Stimulated activated CD4-positive, alpha-beta T cell treated with anti-CD3 and anti-CD28 coated beads, Interleukin-15, amount 100 ng/mL, for 48 hours (primary cell): ENCODE measurements at places on chromosomes 12 and 14.

GRCh38 chr14:95683793-95684192 is 2.4 kb upstream of the TCL1B start:
- no peak for DNase-seq

DNA sequence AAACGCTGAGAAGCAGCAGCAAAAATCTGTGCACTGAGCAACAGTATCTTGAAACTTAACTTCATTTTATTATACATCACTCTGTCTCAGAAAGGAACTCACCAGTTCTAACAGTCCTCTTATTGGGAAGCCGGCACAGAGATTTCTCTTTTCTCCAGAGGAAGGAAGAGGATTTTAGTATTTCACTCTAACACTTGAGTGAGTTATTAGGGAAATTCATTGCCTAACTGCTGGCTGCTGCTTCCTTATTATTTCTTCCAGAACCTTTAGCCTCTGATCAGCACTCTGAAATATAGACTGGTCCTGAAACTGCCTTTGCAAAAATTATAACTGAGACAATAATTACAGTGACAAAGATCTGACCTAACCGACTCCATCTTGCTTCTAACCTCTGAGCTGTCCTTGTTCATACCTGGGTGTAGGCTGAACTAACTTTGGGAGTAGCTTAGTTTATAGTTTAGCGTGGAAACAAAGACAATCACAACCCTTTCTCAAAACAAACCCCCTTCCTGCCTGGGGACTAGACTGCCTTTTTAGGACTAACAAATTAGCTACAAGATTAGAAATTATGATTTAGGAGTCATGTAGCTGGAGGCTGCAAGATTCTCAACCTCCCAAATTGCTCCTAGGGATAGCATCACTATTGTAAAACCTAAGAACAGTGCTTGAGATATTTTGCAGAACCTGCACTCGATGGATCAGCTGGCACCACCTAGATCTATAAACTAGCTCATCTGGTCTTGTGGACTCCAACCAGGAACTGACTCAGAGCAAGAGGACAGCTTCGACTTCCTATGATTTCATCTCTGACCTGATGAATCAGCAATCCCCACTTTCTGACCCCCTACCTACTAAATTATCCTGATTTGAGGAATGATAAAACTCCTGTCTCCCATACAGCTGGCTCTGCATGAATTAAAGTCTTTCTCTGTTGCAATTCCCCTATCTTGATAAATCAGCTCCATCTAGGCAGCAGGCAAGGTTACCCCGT is 117.5 kb downstream of the DYRK2 start:
- DNase-seq, result no peak

DNA sequence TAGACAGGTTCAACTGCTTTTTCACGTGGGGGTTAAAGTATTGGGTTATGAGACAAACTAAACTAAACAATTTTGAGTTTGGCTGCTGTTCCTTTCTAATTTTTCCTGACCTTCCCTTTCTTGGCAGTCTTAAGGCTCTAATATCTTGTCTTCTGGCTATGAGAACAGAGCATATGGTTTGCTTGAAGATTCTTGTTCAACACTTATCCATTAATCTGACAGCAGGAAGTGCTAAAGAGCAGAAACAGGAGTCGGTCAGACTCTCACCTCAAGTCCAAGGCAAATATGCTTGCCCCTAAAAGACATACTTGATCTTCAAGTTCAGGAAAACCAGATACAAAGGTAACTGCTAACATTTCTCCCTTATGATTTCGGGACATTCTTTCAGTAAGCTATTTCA is 52.6 kb upstream of the KCNJ8 start:
- DNase-seq, result no peak

- DNase-seq, result no peak
These were observed 82.7 kb downstream of the BEGAIN start for GRCh38 chr14:100504372-100505078.

- DNase-seq, result no peak
These were observed 38.4 kb downstream of the SLCO1A2 start for GRCh38 chr12:21296348-21296747.

DNA sequence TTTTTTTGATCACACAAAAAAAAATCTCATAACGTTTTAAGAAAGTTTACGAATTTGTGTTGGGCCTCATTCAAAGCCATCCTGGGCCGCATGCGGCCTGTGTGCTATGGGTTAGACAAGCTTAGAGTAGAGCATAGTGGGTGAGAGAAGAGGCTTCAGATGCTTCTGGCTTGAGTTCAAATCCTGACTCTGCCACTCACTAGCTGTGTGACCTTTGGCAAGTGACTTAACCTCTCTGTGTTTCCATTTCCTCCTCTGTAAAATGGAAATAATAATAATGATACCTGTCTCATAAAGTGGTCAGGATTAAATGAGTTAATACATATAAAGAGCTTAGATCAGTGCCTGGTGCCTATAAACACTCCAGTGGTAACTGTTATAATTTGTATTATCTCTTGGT is 6.2 kb downstream of the P2RX4 start:
- no peak for DNase-seq

GRCh38 chr14:64074961-64075612 is 219.1 kb downstream of the ESR2 start:
- DNase-seq, result no peak

DNA sequence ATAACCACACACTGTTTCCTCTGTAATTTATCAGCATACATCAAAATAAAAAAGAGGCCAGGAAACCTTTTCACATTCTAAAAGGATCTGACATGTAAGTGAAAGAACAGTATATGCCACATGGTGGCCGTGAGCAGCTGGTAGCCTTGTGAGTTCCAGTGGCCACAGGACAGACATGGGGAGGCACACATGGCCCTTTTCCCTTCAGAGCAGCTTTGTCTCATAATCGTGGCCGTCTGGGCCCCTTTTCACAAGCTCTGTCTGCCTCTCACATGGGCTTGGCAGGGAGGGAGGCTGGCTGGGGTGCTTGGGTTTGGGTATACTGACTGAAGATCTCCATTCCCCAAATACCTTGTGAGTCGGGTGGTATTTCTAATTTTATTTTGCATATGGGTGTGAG is 1.5 kb upstream of the ZDHHC22 start:
- no peak for DNase-seq

DNA sequence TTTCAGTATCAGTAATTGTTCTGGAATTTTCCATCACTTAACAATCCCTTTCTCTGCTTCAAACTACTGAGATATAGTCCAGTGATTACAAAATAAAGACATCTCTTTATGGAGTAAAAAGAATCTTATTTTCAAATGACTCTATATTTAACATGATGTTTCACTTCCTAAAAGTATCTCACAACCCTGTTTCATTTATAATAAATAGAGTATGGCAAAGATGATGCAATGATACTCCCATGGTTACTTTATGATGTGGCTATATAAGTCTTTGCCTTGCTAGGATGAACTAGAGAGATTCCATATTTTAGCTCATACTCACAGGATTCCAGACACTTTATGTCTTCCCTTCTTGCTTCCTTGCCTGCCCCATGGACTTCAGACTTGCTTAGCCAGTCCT is 953.5 kb upstream of the MDGA2 start:
- no peak for DNase-seq

DNA sequence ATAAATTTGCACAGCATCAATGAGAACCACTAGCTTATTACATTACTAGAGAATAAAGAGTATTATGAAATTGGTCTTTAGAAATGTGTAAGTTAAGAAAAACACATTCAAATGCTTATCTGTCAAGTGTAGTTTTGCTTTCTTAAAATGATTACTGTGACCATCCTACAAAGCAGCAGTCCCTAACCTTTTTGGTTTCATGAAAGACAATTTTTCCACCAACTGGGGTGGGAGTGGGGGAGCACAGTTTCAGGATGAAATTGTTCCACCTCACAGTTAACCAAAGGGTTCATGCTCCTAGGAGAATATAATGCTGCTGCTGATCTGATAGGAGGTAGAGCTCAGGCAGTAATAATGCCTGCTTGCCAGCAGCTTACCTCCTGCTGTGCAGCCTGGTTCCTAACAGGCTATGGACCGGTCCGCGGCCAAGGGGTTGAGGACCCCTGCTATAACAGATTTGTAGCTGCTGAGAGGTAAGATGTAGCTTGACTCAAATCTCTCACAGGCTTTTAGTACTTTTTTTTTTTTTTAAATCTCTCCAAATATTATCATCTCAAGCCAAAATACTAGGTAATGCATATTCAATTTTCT is 45.4 kb downstream of the PPP4R3A start:
- DNase-seq, result no peak

- DNase-seq, result no peak
These were observed 34.2 kb downstream of the BICD1 start for GRCh38 chr12:32140877-32141276.

- DNase-seq, result no peak
These were observed 126.4 kb downstream of the ATP23 start for GRCh38 chr12:58067610-58068387.

- no peak for DNase-seq
These were observed 68.2 kb upstream of the FOXN3 start for GRCh38 chr14:89485264-89485663.

DNA sequence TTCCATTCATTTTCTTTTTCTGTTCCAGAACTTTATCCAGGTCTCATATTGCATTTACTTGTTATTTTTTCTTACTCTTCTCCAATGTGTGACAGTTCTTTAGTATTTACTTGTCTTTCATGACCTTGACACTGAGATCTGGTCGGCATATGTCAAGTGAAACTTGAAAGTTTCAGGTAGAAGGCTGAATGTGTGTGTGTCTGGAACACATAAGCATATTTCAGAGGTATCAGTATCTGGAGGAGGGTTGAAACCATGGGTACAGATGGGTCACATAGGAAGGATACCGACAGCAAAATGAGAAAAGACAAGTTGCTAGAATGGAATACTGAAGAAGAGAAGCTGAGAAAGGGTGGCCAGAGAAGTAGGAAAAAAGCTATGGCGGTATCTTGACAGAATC is 22.5 kb upstream of the PTGDR start:
- no peak for DNase-seq

- peak; percentile 53 for DNase-seq
These were observed 36.1 kb upstream of the OR5AU1 start for GRCh38 chr14:21191809-21192446.

DNA sequence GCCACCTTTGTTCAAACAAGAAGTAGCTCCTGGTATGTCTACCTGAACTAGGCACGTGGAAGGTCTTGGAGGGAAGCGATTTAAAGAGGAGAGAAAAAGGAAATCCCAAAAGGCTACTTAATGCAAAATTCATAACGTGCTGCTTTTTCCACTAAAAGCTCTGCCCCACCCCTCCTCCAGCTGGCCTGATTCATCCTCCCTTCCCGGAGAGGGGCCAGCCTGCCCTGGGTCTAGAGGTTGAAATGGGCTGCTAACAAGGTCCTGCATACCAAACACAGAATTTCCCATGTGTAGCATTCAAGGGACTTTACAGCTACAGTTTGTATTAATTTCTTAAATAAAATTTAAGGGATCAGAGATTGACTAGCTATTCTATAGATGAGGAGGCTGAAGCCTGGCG is 83.2 kb downstream of the KNTC1 start:
- DNase-seq, result no peak
